ENCODE measurements at places on chromosomes 11 and 22.

DNA sequence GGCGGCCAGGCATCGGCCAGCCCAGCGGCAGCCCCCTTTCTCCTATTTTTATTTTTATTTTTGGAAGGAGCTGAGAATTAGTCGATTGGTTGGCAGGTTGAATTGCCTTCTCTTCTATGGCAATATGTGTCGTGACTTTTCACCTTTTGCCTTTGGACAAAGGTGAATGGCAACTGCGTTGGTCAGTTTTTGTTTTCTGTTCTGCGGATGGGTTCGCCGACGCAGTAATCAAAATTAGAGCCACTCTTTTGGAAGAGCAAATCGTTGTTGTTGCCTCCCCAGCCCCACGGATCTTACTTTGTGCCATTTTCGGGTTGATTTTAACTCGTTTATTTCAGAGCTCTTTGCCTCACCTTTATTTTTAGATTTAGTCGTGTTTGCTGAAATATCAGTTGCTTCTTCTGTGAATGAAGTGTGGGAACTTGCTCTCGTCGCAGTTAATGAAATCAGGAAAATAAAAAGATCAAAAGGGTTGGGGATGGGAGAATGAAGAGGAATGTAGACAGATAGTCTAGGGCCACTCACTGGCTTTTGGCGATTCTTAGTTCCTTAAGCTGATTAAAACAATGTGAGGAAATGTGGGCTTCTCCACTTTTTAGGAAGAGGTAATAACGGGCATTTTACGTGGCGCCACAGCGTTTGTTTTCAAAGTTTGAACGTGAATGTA lies 1.6 kb downstream of the CECR2 start:
- DNase-seq, result no peak

DNA sequence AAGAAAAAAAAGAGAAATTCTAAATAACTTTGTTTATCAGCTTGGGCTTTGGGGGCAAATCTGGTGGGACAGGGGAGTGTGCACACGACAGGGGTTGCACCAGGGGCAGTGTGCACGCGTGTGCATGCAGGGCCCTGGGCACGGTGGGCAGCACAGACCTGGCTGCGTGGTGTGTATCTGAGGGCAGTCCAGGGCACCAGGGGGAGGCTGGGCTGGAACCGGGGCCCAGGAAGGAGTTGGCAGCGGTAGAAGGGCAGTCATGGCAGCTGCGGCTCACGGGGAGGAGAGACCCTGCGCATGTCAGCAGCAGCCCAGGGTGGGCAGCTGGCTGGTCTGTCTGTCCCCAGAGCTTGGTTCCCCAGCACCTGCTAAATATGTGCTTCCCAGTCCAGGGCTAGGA lies 4.3 kb downstream of the KRTAP5-5 start:
- DNase-seq, result no peak

DNA sequence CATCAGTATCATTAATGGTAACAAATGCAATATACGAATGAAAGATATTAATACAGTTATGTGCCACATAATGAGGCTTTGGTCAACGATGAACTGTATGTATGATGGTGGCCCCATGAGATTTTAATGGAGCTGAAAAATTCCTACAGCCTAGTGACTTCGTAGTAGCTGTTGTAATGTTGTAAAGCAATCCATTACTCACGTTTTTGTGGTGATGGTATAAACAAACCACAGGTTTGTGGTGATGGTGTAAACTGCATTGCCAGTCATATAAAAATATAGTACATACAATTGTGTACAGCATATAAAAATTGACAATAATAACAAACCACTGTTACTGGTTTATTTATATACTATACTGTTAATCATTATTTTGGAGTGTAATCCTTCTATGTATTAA lies 27.4 kb upstream of the GRIA4 start:
- DNase-seq, result no peak

DNA sequence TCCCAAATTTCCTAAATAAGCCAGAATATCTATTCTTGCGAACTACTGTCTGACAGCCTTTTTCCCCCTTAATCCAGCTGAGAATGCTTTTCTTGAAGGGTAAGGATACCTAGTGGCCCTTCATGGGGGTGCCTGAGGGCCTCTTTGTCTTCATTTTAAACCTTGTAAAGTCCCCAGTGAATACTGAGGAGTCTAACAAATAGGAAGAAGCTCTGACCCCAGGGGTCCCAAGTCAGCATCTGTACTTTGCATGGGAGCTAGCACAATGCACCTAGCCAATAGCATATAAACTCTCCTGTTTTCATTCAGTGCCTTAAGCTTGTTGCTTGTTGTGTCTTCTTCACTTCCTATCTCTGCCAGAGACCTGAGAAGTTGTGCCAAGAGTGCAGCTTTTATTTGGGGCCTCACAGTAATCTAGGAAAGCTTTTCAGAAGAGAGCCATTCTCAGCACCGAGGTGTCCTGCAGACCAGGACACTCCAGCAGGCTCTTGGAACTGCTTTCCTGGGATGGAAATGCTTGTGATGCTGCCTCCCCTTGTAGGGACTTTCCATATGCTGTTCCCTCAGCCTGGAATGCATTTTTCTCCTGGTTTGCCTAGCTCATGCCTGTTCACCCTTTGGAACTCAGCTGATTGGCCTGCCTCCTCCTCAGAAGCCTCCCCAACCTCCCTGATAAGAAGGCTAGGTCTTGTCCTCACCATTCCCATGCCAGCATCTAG lies 37.2 kb downstream of the BMAL1 start:
- no peak for DNase-seq

DNA sequence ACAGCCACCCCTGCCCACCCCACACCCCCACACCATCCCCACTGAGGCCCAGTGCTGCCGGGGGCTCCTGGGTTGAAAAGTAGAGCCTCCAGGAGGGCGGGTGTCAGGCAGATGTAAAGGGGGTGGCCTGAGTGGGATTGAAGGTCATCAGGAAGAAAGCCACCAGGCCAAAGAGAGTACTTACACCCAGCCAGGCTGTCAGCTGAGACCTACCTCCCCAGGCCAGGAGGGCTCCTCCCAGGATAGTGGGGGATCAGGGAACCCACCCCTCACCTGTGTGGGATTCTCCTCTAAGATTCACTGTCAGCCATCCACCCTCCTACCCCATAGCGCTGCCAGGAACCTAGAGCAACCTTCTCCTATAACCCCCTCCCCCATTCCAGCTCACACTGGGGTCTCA lies 17.2 kb upstream of the FCHSD2 start:
- no peak for DNase-seq

GRCh38 chr22:17085277-17086181 lies 729 bp downstream of the IL17RA start:
- no peak for DNase-seq

- peak; percentile 51 for DNase-seq
Observed at GRCh38 chr11:116993599-116993998, 104.6 kb downstream of the SIK3 start.

GRCh38 chr22:41775976-41776375 lies 24.5 kb upstream of the CCDC134 start:
- DNase-seq, result no peak

DNA sequence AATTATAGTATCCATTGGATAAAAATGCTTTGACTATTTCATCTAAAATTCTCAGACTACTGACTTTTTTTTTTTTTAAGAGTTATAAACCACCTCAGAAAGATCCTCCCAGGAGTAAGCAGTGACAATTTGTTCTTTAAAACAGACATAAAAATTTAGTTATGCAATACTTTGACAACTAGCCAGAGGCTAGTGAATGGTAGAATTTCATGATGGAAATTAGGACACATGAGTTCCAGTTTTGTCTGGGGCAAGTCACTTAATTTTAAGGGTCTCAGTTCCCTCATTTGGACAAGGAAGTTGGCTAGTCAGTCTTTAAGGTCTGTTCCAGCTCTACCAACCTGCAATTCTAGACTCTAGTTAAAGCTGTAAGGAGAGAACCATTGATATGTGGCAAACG lies 2.9 kb downstream of the IL18 start:
- no peak for DNase-seq

DNA sequence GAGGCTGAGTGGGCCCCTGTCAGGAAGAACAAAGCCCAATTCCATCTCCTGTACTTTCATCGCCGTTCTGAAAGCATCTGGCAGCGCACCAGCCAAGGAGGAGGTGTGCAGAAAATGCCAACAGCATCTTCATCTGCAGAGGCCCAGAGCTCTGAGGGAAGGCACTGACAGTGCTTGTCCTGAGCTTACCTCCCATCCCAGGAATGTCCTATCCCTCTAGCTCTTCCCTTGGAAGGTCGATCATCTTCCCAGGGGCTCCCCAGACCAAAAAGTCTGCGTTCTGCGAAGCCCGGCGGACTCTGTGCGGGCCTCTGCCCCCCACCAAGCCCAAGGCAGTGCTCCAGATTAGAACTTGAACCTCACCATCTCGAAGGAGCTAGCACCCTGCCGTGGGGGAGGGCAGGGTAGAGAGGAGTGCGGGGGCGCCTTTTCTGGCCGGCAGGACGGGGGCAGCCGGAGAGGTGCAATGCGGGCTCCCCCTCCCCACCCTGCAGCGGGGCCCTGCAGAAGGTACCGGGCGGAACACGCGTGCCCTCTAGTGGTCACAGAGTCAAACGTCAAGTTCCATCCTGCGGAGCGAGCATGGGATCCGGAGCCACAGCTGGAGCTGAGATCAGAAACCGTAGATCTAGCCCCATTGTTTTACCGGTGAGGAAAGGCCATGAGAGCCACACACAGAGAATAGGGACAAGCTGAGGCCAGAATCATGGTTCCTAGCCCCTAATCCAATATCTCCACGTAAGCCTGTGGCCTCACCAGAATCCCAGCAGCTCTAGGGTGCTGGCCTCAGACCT lies 5.0 kb downstream of the SCN2B start:
- DNase-seq, result no peak

GRCh38 chr11:92911478-92911877 lies 58.0 kb upstream of the MTNR1B start:
- DNase-seq, result no peak

- DNase-seq, result no peak
Observed at GRCh38 chr22:38191731-38192474, 9.9 kb upstream of the MAFF start.

GRCh38 chr11:118652681-118653181 lies 26.7 kb downstream of the TREH start:
- DNase-seq, result no peak

GRCh38 chr11:128300785-128301184 lies 286.6 kb downstream of the ETS1 start:
- no peak for DNase-seq

DNA sequence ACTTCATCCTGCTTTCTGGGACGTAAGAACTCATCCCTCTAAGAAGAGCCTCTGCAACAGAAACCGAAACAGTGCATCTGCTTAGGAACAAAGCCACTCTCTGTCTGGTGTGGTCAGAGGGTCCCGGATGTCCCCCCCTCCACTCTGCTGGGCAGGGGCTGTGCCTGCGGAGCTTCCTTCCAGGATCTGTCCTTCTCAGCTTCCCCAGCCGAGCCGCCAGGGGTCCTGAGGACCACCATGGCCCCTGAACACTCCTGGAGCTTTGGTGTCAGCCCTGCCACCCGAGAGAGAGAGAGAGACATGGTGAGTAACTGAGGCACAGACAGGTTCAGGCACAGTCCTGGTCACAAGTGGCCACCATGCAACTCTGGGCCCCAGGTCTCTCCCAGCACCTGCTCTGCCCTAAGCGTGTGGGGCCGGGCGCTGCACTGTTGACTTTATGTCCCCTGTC lies 24.4 kb upstream of the MGAT3 start:
- no peak for DNase-seq

DNA sequence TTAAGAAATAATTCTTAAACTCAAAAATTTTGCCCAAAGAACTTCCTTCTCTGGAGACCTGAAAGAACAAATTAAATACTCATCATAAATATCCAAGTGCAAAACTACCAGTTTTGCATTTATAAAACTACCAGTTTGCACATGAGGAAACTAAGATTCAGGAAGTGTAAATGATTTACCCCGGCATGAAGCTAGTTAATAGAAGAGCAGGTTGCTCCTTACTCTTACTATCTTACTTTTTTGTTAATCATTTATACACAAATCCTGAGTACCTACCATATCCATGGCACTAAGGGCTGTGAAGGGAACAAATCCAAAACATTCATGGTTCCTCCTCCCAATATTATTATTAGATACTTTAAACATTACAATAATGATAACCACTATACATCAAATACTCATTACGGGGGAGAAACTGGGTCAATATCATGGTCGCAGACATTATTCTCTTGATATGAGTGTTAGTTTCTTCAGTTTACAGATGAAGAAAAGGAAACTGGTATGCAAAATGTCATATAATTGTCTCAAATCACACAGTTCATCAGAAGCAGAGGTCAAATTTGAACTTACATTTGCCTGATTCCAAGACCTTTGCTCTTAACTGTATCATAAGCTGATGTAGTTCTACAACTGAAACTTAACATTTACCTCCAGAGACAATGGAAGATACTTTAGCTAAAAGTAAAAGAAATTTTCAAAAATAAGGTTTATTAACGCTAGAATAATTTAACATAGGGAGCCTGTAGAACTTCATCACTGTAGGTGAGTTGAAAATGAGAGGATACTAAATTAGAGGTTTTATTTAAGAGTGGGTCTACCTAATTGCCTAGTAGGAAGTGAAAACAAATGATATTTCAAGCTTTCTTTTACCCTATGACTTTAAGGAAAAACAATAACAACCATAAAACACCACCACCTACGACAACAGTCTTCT lies 74.5 kb downstream of the FAM76B start:
- no peak for DNase-seq

GRCh38 chr11:61149624-61150615 lies 11.3 kb downstream of the VPS37C start:
- no peak for DNase-seq

DNA sequence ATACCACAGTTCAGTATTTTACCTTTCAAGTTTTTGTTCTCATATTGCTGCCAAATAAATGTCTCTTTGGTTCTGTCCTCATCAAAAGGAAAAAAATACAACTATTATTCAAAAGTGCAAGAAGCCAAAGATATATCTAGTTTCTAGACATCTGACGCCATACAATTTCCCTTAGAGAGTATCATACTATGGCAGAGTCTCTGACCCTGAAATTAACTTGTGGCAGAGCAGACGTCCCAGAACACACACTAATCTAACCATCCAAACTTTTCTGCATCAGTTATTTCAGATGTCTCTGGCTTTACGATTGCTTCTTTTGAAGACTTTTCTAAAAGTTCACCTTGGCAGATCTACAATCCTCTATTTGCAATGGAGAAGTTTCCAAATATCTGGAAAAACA lies 2.7 kb downstream of the OR51T1 start:
- DNase-seq, result no peak

- DNase-seq, result no peak
Observed at GRCh38 chr11:45373506-45374035, 87.4 kb upstream of the SYT13 start.

DNA sequence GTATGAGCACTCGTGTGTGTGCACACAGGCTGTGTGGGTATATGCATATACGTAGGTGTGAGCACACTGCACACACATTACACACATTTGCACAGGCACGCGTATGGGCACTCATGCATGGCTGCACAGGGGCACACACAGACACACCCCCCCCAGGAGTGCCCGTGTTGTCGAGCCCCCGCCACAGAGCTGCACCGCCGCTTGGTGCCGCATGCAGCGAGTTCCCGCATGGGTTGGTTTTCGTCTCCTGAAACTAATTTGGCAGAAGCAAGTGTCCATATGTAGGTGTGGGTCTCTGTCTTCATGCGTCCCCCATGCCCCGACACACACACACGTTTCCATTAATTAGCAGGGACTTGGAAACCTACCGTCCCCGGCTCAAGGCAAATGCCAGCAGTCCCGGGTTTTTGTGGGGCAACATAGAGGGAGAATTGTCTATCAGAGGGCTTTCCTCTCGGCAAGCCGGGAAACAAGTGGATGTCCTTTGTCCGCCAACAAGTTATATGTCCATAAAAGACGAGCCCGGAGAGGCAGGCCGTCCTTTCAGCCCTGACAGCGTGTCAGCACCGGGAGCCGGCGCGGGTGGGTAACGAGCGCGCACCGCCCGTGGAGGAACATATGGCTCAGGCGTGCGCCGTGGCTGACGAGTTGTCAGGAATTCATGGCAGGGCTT lies 1291.7 kb downstream of the BRD1 start:
- DNase-seq, result no peak

GRCh38 chr11:82858556-82859091 lies 41.6 kb downstream of the PRCP start:
- no peak for DNase-seq
